ENCODE measurements at places on chromosomes 1 and 21. TPM values are rescaled to one million over a fixed set of nuclear protein-coding genes. Genes with fewer than 3 reads are reported as not detected.

DNA sequence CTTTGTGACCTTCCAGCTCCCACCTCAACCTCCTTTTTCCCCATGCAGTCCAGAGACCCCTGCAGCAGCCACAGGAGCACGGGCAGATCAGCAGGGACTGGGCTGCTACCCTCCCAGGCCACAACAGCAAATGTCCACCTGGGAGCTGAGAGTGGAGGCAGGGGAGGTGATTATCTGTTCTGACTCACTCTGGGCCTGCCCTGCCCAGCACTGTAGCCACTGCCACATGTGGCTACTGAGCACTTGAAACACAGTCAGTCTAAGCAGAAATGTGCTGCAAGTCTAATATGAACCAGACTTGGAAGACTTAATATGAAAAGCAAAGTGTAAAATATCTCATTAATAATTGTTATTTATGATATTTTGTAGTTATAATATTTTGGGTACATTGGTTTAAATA is 148.9 kb upstream of the VANGL1 start:
- DNase-seq = peak; percentile 40

DNA sequence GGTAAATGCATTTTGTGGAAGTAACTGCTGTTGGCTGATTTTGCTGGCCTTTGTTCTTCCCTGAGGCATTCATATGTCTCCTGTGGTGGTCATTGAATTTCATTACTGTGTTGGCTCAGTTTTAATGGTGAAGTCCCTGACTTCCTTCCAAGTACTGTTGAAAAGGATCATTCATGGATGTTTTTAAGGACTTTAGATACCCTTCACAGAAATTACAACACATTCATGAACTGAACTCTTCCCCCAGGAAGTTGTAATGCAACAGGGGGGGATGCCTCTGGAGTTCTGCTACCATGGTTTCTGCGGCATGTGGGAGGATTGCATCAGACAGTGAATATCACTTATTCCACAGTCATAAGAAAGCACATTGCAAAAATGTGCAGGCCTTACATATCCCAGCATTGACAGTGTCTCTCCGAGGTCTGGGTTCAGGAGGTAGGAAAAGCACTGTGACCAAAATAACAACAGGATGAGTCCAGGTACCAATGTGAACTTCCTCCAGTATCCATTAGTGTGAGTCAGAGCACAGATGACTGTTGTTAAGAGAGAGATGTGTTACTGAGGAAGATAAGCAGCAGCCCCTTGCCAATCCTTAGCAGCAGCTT is 2.1 kb upstream of the RAB3GAP2 start:
- no peak for DNase-seq

Gene LYSMD1
- 6.1 TPM for total RNA-seq

Gene LIPI
- not detected for total RNA-seq

DNA sequence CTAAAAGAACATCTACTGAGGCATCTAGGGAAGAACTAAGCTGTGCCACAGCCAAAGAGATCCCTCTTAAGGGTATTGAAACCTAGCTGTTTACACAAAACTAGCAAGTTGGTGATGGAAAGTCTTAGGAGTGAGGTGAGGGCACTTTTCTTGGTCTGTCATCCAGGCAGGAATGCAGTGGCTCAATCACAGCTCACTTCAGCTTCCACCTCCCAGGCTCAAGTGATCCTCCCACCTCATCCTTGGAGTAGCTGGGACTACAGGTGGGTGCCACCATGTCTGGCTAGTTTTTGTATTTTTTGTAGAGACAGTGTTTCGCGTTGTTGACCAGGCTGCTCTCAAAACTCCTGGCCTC is 2.4 kb downstream of the PLEKHO1 start:
- DNase-seq = no peak

Gene AIM2
- not detected for total RNA-seq

All from HFFc6 (cell line).